Ureter (tissue), 1 donor: ENCODE measurements at places on chromosomes 2 and 18. TPM values are rescaled to one million over a fixed set of nuclear protein-coding genes. Genes with fewer than 3 reads are reported as not detected.

The PAX3 gene
- not detected for total RNA-seq

The PARD3B gene
- 31.4 TPM for total RNA-seq

The EML6 gene
- total RNA-seq: 5.4 TPM

The GALR1 gene
- total RNA-seq: not detected

The MC4R gene
- not detected for total RNA-seq

The HOXD9 gene
- 19.8 TPM for total RNA-seq

The SCYGR5 gene
- total RNA-seq: not detected

The DCDC2C gene
- total RNA-seq: not detected

The CCL20 gene
- 2.3 TPM for total RNA-seq

The ACVR2A gene
- total RNA-seq: 32.7 TPM

The RAD51AP2 gene
- not detected for total RNA-seq

The CENPA gene
- 0.26 TPM for total RNA-seq

The EN1 gene
- total RNA-seq: not detected

The AFF3 gene
- total RNA-seq: 25.6 TPM

The GAREM2 gene
- 4.3 TPM for total RNA-seq

The DSC3 gene
- total RNA-seq: 5.7 TPM

The NEUROD1 gene
- total RNA-seq: not detected

The TXNL1 gene
- 66.1 TPM for total RNA-seq

The RTP5 gene
- total RNA-seq: 0.21 TPM

The TEKT4 gene
- not detected for total RNA-seq

The CYP1B1 gene
- total RNA-seq: 12.3 TPM

The CDC42EP3 gene
- 95.3 TPM for total RNA-seq

The RAB31 gene
- 46.0 TPM for total RNA-seq

The NT5DC4 gene
- total RNA-seq: not detected

The CYRIA gene
- total RNA-seq: 17.4 TPM

The FAM136A gene
- 29.3 TPM for total RNA-seq

The ARHGAP25 gene
- 14.7 TPM for total RNA-seq

The FBXO36 gene
- total RNA-seq: 3.4 TPM

The ACMSD gene
- not detected for total RNA-seq

The ACYP2 gene
- 22.9 TPM for total RNA-seq

The NAT8 gene
- total RNA-seq: not detected

The CTLA4 gene
- 0.44 TPM for total RNA-seq

The SCN7A gene
- 5.0 TPM for total RNA-seq
